ENCODE measurements at places on chromosomes 12 and 14.
A peak's percentile ranks its signal among the peaks of the same experiment; 100 is the strongest.

GRCh38 chr14:90140956-90141316 lies 79.1 kb downstream of the KCNK13 start:
- no peak for DNase-seq

GRCh38 chr12:49824895-49825294 lies 3.3 kb downstream of the NCKAP5L start:
- no peak for DNase-seq

- DNase-seq, result no peak
Measured at GRCh38 chr14:81839056-81839455, 305.4 kb upstream of the SEL1L start.

GRCh38 chr12:50070314-50071060 lies 13.1 kb downstream of the ASIC1 start:
- DNase-seq, result peak; percentile 48

DNA sequence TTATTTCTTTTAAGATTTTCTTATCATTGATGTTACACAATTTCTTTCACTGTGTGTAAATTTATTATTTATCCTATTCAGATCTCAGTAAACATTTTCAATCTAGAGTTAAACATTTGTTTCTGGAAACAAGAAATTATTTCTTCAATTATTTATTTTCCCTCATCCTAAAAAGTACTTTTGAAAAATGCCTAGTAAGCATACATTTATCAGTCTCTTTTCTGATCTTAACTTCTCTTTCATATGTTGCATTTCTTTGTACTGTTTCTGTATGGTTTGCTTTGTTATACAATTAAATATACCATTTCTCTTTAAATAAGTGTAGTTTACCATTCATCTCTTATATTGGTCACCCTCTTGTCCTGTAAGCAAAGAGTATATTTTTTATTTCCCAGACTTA lies 263.2 kb downstream of the C12orf50 start:
- no peak for DNase-seq

DNA sequence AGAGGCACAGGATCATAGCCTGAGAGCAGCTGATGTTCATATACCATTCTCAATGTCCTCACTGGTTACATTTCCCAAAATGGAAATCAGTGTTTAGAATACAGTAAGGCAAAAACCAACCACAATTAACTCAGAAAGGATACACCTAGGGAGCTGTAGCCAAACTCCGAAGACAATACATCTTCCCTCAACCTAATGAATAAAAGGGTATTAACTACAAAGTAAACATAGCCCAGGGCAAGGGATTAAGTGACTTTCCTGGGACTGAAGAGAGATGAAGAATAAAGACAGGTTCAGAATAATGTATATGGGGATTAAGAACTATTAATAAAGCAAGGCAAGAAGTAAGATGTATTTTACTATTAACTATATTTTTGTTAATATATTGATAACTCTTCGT lies 79.5 kb downstream of the RPS29 start:
- no peak for DNase-seq

DNA sequence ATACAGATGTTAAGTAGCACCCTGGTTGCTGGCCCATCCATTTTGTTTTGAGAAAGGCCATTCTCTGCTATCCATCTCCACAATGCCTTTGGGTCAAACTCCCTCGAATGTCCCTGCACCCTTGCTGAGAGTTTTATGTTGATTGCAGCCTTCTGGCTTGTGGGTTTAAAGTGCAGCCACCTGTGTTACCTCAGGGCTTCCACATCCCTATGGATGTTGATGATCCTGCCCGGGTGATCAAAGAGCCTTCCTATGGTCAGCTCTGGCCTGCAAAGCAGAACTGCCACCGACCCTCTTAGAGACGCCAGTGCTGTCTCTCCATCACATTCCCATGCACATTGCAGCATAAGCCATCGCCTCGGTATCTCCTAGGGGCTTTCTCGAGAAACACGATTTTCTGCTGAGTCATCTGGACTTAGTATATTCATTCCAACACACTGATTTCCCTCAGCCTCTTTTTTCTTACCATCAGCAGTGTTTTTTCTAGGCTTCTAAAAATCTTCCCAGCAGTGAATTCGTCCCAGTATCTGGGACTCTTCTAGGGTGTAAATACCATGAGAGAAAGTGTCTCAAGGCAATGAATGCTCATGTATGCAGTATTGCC lies 585.7 kb upstream of the TMEM132C start:
- DNase-seq, result no peak

- no peak for DNase-seq
Measured at GRCh38 chr14:57302883-57303282, 34.1 kb downstream of the AP5M1 start.

- no peak for DNase-seq
Measured at GRCh38 chr12:124229520-124229919, 65.4 kb upstream of the RFLNA start.

Data from stimulated activated CD8-positive, alpha-beta memory T cell treated with anti-CD3 and anti-CD28 coated beads, Interleukin-4, amount 100 ng/mL, for 1 hour (primary cell).